GDM1 (cell line): ENCODE measurements at places on chromosomes 13 and 19.

- no peak for DNase-seq
Observed at GRCh38 chr19:9720541-9720940, 45.6 kb upstream of the ZNF562 start.

DNA sequence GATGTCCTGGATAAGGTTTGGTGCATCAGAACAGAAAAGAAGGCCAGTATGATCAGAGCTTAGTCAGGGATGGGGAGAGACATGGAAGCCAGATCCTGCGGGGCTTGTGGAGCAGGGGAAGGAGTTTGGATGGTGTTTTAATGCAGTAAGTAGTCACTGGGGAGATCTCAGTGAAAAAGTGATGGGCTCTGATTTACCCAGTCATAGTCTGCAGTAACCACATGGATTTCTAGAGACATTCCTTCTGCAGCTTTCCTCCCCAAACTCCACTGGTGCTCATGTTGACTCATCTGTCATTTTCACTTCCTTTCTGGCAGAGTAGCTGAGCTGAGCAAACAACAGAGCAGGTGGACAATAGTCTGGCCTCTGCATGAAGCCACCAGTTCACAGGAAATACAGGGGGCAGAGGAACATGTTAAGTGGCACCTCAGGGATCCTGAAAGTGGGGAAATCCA lies 144.1 kb downstream of the DPF1 start:
- no peak for DNase-seq

- no peak for DNase-seq
Observed at GRCh38 chr13:57631596-57632275, at the start of gene PCDH17. PCDH17 (plus strand) TSS chr13:57631744; CDS start chr13:57632547, 803 bp downstream.

DNA sequence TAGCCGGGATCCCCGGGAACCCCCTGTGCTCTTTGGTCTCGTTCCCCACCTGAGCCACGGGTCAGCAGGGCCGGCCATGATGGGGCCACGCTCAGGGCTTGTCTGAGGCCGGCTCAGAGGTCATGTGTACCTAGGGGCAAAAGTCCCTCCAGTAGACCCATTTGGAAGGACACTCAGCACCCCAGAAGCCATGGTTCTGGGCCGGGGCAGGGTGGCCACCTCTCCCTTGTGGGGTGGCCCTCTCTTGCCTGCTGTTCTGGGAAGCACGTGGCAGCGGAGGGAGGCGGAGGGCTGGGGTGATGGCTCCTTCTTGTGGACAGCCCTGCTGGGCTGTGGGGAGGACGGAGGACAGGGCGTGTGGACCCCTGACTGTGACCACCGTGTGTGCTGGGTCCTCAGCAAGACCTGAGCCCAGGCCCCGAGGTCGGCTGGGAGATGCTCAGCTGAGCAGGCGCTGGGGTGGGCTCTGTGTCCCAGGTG lies 6.4 kb upstream of the PEAK3 start:
- no peak for DNase-seq

DNA sequence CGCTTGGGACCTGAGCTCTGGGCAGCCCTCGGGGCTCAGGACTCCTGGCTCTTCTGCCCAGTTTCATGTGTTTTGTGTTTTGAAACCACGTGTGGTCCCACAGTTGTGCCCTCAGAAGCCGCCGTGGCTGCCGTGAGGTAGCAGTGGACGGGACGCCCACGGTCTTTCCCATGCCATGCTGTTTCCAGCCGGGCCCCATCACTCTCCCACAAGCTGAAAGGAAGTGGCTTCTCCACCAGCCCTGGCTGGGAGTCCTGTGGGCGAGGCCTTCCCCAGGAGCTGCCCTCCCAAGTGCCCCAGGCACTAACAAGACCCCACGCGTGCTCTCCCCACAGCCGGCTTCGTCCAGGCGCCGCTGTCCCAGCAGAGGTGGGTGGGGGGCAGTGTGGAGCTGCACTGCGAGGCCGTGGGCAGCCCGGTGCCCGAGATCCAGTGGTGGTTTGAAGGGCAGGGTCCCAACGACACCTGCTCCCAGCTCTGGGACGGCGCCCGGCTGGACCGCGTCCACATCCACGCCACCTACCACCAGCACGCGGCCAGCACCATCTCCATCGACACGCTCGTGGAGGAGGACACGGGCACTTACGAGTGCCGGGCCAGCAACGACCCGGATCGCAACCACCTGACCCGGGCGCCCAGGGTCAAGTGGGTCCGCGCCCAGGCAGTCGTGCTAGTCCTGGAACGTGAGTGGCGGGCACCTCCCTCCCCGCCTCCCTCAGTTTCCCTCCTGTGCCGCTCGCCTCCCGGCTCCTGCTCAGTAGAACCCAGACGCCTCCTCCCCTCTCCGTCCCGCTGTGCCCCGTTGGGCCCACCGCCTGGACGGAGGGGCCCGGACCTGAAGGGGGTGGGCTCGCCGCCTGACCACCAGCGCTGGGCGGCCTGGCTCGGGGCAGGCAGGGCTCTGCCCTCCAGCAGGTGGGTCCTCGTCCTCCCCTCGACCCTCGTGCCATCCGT lies 5.3 kb downstream of the BSG start:
- no peak for DNase-seq

DNA sequence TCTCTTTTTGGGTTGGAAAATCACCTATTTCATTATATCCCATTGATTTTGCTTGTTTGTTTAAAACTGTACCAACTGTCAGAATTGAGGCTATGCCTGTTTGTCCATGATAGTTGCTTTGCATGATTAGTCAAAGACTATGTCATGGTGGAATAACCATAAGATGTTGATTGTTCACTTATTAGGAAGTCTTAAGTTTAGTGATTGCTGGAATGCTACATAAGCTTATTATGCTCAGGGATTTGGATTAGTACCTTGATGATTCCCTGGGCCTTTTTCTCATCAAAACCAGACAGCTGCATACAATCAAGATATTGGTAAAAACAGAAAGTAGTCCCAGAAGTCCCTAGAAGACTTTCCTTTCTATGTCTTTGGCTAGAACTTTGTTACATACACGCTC lies 954.7 kb downstream of the PCDH9 start:
- no peak for DNase-seq

GRCh38 chr19:57026476-57026875 lies 93.3 kb upstream of the USP29 start:
- DNase-seq: no peak

DNA sequence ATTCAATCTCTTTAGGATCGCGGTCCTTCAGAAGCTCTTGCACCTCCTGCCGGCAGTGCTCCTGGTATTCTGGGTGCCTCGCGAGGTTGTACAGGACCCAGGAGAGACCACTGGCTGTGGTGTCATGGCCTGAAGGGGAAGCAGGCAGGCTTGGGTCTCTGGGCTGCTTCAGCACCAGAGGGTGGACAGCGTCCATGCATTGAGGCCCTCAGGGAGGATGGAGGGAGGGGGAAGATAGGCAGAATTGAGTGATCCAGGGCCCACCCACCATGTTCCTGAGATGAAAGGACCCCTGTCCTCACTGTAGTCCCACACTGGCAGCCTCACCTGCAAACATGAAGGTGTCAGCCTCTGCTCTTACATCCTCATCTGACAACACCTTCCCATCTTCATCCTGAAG lies 17.9 kb upstream of the OR10H5 start:
- DNase-seq: no peak

DNA sequence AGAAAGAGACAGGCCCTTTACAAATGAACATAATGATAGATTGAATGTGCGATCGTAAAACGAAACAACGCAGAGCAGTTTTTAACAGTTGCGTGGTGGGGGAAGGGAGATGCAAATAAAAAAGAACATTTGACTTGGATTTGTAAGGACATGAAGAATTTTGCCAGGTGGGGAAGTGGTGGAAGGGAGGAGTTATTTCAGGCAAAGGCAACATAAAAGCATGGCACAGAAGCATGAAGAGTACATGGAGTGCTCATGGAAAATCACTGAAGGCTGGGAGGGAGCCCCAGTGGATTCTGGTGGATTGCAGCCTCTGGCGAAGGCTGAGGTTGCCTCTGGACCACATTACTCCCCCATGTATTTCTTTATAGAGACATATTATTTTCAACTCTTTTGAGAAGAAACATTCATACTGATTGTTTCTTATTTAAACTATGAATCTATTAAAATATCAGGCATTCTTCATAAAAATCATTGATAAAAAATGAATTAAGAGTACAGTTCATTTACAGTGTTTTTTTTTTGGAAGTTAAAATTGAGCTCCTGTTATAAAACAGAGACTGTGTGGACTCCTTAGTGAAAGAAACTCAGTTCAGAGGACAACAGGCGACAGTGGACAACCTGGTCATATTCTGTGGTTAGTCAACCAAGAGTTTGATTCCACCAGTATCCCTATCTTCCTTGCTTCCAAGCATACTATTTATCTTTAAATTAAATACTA lies 57.5 kb downstream of the STARD13 start:
- DNase-seq: no peak

DNA sequence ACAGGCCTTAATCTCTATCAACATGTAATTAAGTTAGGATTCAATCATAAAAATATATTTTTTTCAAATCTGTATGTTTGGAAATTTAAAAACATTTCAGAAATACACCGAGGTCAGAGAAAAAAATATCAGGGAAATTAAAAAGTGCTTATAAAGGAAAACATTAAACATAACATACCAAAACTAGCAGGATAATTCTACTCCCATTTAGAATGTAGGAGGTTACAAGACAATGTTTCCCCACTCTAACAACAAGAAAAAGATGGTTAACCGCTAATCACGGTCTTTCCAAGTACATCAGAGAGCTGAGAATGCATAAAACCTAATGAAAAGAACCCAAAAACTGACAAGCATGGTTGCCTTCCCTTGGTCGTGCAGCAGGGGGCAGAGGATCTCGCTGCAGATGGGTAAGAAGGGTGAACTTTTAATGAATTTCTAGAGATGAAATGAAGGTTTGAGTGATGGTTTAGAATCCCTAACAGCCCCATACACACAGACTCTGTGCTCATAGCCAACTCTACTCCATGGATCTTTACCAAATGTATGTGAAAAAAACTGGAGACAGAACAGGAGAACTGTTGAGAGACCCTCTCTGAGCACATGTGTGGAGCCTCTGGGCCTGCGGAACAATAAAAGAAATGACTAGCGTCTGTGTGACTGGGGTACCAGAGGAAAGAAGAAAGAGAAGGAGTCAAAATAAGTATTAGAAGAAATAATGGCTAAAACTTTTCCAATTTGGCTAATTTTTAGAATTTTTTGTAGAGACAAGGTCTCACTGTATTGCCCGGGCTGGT lies 51.3 kb upstream of the LSM14A start:
- DNase-seq: no peak

GRCh38 chr13:85806553-85807175 lies 7.4 kb upstream of the SLITRK6 start:
- DNase-seq: no peak
